ENCODE measurements at places on chromosomes 6 and 20. TPM values are rescaled to one million over a fixed set of nuclear protein-coding genes. Genes with fewer than 3 reads are reported as not detected.

DNA sequence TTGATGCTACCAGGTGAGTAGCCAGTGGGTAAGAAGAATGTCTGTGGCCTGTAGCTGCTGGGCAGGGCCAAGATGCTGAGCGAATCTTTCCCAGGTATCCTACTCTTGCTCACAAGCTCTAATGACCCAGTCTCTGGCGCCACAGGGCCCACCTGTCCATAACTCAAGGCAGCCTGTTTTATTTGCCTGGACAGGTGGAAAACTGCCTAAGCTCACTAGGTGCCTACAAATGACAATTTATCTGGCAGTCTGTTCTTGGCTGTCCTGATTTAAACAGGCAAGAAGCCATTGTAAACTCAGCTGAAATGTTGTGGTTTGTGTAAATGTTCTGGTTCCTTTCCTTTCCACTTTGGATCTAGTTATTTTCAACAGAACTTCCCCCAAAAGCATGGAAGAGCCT, 113.3 kb downstream of the TCP11 start:
- no peak for DNase-seq

DNA sequence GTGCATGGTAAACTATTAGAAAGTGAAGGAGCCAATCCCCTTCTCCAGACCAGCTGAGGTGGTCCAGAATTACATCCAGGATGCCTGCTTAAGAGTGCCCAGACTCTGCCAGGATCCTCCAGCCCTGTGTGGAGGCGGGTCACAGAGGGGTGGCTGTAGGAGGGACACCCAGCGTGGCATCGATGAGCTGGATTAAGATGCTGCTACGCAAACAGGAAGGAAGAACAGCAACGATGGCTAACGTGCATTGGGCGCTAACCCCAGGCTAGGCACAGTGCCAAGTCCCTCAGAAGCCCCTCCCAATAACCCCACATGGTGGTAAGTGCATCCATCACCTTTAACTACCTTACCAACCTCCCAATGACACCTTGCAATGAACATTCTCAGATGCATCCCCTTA, 63.9 kb upstream of the MRPS10 start:
- DNase-seq = no peak

- no peak for DNase-seq
Measured at GRCh38 chr20:54026295-54027064, 43.9 kb downstream of the BCAS1 start.

DNA sequence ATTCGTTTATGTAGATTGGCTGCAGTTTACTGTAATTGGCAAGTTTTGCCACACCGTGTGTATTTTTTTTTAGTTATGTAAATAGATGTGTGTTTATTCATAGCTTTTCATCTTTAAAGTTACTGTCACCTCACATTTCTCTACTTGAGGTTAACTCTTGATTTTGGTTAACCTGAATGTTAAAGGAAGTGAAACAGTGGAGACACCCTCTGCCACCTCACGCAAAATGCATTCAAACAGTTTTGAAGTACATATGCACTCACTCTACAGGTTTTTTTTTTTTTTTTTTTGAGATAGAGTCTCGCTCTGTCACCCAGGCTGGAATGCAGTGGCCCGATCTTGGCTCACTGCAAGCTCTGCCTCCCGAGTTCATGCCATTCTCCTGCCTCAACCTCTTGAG, 17.7 kb downstream of the OR2A4 start:
- no peak for DNase-seq

- no peak for DNase-seq
Measured at GRCh38 chr6:85714893-85715530, 72.3 kb upstream of the SYNCRIP start.

DNA sequence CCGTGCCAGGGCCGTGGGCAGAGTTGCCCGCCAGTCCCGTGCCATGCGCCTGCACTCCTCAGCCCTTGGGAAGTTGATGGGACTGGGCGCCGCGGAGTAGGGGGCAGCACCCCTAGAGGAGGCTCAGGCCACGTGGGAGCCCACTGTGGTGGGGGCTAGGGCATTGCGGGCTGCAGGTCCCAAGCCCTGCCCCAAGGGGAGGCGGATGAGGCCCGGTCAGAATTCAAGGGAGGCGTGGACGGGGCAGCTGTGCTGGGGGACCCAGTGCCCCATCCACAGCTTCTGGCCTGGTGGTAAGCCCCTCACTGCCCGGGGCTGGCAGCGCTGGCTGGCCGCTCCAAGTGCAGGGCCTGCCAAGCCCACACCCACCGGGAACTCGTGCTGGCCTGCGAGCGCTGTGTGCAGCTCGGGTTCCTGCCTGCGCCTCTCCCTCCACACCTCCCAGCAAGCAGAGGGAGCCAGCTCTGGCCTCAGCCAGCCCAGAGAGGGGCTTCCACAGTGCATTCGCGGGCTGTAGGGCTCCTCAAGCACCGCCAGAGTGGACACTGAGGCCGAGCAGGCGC, 317.8 kb downstream of the HAO1 start:
- DNase-seq = no peak

DNA sequence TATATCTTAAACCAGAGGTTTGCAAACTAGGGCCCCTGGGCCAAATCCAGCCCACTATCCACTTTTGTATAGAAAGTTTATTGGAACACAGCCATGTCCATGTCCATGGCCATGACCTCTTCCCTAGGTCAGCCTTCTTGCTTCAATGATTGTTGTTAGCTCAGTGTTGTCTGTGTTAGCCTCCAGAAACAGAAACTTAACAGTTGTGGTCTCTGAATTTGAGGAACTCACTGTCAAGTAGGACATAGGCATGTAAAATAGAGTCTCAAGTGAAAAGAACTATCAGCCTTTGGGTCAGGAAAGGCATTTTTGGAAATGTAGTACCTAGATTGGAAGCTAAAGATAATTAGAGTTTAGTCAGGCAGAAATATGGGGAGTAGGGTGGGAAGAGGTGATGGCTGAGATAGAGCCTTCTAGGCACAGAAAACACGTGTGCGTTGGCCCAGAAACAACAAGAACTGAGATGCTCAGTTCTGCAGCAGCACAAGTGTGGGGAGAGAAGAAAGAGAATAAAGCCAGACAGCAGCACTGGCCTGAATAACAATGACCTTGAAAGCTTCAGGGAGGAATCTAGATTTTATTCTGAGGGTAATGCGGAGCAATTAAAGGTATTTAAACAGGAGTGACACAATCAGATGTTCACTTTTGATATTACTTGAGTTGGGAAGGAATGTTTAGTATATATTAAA, 87.0 kb upstream of the OLIG3 start:
- DNase-seq = no peak

DNA sequence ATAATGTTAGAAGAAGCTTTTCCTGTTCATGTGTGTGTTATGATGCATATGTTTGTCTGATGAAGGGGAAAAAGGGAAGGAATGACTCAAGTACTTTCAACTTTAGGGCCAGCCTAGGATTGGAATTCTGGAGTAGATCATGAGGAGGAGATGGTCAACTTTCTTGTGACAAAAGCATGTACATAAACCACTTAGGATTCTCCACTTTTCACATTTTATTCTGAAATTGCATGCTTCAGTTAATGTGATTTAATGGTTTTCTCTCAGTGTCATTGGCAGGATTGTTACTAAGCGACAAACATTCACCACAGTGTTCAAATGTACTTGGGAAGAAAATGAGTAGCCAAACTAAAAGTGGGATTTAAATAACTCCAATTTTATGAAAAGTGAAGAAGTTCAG, 80.1 kb downstream of the UTRN start:
- no peak for DNase-seq

DNA sequence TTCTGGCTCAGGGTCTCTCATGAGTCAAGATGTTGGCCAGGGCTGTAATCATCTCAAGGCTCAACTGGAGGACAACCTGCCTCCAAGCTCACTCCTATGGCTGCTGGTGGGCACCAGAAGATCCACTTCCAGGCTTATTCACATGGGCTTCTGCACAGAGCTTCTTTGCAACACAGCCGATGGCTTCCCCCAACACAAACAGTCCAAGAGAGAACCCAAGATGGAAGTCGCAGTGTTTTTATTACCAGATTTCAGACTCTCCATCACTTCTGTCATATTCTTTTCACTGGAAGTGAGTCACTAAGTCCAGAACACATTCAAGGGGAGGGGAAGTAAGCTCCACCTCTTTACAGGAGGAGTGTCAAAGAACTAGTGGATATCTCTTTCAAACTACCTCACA, 75.5 kb downstream of the CD164 start:
- DNase-seq = no peak

Gene ZNF334
- 8.5 TPM for total RNA-seq

Gene SIM1
- total RNA-seq = not detected

Gene RIPK1
- total RNA-seq = 23.4 TPM

Gene SYTL3
- total RNA-seq = 1.2 TPM

Gene PPP1R16B
- total RNA-seq = 0.41 TPM

Gene OPRM1
- total RNA-seq = not detected

Gene EYS
- total RNA-seq = 0.07 TPM

Gene MEP1A
- total RNA-seq = not detected

Gene FOXF2
- total RNA-seq = 0.61 TPM
